ENCODE measurements at places on chromosomes 2 and 18. TPM values are rescaled to one million over a fixed set of nuclear protein-coding genes. Genes with fewer than 3 reads are reported as not detected.

DNA sequence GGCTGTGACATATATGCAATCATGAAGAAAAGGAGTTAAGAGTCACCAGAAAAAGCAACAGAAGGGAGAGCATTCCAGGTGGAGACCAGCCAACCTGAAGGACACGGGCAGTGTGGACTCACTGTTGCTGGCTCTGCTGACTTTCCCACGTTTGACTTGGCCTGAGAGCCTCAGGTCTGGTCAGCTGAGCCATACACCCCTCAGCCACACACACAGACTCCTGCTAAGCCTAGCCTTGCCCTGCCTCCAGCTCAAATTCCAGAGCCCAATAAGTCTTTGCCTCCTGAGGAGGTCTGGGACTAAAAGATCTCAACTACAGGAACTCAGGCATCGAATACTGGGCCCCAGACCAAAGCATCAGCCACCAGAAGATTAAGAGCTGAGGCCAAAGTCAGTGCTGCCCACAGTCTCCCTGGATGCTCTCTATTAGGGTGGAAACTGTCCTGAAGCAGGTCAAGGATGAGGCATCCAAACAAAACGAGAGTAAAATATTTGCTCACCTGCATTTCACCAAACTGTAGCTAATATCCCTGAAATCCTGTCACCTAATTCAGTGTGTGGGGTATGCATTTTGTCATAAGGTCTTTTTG is 23.3 kb downstream of the CACNB4 start:
- DNase-seq, result no peak

DNA sequence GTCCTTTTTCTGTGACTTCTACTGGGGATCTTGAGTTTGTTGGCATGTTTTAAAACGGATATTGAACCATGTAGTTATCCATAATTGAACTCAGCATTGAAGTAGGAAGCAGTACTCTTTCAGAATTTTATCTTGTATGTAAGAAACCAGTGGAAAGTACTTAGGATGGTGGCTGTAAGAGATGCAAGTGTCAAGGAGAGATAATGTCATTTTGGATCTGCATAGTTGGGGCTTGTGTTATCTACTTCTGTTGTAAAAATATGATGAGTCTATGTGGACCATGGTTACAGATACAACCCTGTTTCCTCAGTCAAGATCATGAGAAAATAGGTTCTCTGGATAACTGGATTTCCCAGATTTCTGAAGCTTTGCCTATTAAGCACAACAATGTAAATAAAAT is 113.7 kb downstream of the NAB1 start:
- DNase-seq, result no peak

GRCh38 chr2:30958918-30959265 is 151.6 kb upstream of the CAPN13 start:
- DNase-seq, result no peak

DNA sequence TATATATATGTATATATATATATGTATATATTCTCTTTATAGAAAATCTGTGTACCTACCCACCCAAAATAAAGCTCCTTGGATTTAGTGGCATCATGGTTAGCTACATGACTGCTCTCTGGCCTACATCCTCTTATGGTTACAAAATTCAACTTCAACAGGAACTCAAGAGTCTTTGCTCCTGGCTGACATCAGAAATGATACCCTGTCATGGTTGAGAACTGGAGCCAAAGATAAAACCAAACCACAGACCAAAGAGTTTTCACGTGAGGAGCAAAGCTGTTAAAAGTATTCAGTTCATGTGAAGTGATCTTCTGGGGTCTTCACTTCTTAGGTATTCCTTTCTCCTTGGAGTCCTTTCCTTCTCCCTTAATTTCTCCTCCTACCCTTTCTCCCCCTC is 476.3 kb downstream of the SOX11 start:
- DNase-seq, result no peak

Gene RRM2
- total RNA-seq, result 214 TPM

DNA sequence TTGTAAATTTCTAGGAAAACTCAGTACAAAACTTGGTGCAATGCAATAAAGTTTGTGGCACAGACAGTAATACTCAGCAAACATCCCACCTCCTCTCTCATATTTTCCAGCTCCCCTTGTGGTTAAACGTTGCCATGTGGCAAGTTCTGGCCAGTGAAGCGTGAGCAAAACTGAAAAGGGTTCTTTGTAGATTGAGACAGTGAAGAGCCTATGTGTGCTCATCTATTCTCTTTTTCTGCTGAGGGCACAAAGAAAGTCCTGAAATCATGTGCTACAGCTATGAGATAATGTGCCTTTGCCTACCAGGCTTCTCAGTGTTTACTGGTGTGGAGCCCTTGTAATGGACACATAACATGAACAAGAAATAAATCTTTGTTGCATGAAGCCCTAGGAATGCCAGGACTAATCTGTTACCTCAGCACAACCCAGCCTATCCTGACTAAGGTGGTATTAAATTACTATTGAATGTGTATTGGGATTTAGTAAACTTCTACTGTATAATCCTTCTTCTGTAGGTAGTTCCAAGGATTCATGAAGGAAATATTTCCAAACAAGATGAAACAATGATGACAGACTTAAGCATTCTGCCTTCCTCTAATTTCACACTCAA is 13.0 kb upstream of the TYMS start:
- DNase-seq, result no peak

Gene ARHGEF4
- 3.2 TPM for total RNA-seq

GRCh38 chr2:119513832-119514231 is 10.5 kb downstream of the SCTR start:
- DNase-seq, result no peak

DNA sequence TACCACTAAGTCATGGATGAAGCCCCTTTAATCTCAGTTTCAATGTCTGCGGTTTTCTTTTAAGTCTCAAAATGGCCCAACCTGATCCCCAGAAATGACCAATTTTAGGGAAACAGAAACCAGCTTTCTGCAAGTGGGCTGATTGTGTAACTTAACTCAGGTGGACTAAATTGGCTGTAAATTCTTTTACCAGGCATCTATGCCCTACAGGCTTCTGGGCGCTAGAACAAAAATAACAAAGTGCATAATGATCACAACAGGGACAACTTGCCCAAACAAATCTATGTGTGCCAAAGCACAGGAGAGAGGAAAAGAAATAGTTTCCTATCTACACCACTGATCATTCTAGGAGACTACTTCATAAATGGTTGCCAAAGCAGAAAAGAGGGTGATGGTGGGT is 112.3 kb upstream of the SETBP1 start:
- no peak for DNase-seq

Gene PUM2
- total RNA-seq, result 14.9 TPM

DNA sequence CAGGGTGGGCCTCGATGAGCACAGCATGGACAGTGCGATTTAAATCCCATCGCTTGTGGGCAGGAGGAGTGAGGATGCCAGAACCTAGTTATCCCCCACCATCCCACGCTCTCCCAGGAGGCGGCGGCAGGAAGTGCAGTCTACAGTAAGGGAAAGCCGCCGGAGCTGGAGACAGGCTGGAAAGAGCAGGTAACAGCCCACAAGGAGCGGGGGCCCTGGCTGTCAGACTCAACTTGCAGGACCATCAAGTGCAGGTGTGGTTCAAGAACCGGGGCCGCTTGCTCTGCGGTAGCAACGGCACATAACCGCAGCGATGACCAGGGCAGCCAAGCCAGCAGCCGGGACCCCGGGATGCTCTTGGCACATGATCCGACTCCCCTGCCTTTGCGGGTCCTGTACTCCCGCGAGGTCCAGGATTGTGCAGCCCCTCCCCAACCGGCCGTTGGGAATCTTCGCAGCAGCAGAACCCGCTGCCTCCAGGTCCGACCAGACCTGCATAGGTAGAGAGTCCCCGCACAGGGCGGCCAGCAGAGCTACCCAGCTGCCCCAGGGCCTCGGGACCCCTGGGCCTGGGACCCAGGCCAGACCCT is 82.1 kb downstream of the BIN1 start:
- no peak for DNase-seq

Gene UCN
- total RNA-seq, result not detected

Gene DCDC2C
- total RNA-seq, result not detected

Gene CTAGE1
- total RNA-seq, result not detected

DNA sequence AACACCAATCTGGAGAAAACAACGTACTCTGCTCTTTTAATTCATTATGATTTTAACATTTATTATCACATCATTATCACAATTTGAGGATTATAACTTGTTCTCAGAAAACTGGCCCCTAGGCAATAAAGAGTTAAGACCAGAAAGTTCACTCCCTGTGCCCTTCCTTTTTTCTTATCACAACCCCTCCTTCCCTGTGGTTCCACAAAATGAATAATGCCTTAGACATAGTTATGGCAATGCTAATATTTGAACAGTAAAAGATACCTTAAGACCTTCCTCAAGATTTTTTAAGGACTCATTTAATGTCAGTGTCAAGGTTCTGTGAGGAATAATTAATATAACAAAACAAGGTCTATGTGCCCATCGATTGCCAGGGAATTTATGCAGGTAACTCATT is 596.2 kb downstream of the ARHGAP15 start:
- DNase-seq, result no peak

Gene CYP26B1
- 0.36 TPM for total RNA-seq

GRCh38 chr2:113136828-113137775 is 9.7 kb downstream of the IL1RN start:
- no peak for DNase-seq

Gene CROCC2
- total RNA-seq, result not detected

- DNase-seq, result no peak
Observed at GRCh38 chr2:44789971-44790721, 151.4 kb upstream of the SIX3 start.
